ENCODE measurements at places on chromosomes 16 and 17. TPM values are rescaled to one million over a fixed set of nuclear protein-coding genes. Genes with fewer than 3 reads are reported as not detected.

GRCh38 chr16:15993541-15993940 lies 44.1 kb downstream of the ABCC1 start:
- H3K27me3 ChIP-seq, result no peaks in the 10 kb centered on the region
- DNase-seq, result no peak
- H3K4me3 ChIP-seq, result no peak overlapping the region
- H3K36me3 ChIP-seq, result peaks cover 3% of the 10 kb centered on the region
- peaks cover 36% of the 10 kb centered on the region for H3K4me1 ChIP-seq

- H3K4me1 ChIP-seq, result peaks cover 73% of the 10 kb centered on the region
- DNase-seq, result no peak
- H3K27ac ChIP-seq, result no peak overlapping the region
- no peaks in the 10 kb centered on the region for H3K27me3 ChIP-seq
- no peak overlapping the region for H3K4me3 ChIP-seq
- no peaks in the 10 kb centered on the region for H3K36me3 ChIP-seq
Measured at GRCh38 chr17:57941384-57942370, 13.5 kb downstream of the CUEDC1 start.

NPIPB13 gene
- total RNA-seq, result 2.5 TPM

RAMP2 gene
- 16.2 TPM for total RNA-seq

- H3K27me3 ChIP-seq, result no peaks in the 10 kb centered on the region
- H3K27ac ChIP-seq, result no peak overlapping the region
- no peak for DNase-seq
- H3K4me1 ChIP-seq, result no peaks in the 10 kb centered on the region
Measured at GRCh38 chr17:60959696-60960095, 282.0 kb downstream of the BCAS3 start.

Data from suprapubic skin (tissue), 4 donors.